Stimulated activated CD8-positive, alpha-beta memory T cell treated with anti-CD3 and anti-CD28 coated beads, Interleukin-4, amount 100 ng/mL, for 1 hour (primary cell): ENCODE measurements at places on chromosomes 5 and 9.

- DNase-seq, result no peak
Measured at GRCh38 chr9:110919609-110920008, 118.7 kb downstream of the LPAR1 start.

- no peak for DNase-seq
Measured at GRCh38 chr5:95152131-95152530, 132.8 kb downstream of the MCTP1 start.

GRCh38 chr9:116181853-116182610 is 28.4 kb downstream of the PAPPA start:
- DNase-seq, result no peak

DNA sequence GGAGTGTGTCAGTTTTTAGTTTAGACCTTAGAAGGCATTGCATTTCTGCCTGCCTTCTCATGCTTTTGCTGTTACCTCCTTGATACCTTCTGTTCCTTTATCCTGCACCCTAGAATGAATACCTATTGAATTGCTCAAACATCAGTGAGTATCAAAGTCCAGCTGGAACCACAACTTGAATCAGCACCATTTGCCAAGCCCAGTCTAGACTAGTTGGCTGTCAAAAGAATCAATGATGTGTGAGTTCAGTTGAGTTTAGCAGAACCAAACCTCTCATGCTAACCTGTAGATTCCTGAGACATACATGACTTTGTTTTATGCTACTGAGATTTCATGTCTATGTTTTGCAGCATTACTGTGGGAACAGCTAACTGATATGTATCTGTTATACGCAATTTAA is 116.6 kb downstream of the FAM170A start:
- no peak for DNase-seq

- no peak for DNase-seq
Measured at GRCh38 chr5:78003450-78003849, 227.3 kb upstream of the TBCA start.

- DNase-seq, result no peak
Measured at GRCh38 chr5:80240368-80240986, 15.4 kb downstream of the SERINC5 start.

DNA sequence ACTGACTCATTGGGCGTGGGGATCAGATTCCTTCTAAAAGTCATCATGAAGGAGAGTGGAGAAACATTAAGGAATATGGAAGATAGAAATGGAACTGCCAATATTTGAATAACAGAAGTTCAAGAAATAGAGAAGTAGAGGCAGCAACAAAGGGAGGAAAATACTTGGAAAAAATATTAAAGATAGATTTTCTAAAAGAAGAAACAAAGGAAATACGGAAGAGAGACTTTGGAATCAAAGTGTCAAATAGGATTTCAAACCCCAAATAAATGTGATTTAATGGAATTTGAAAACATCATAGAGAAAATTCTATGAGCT is 605.1 kb upstream of the KLF4 start:
- DNase-seq, result no peak

DNA sequence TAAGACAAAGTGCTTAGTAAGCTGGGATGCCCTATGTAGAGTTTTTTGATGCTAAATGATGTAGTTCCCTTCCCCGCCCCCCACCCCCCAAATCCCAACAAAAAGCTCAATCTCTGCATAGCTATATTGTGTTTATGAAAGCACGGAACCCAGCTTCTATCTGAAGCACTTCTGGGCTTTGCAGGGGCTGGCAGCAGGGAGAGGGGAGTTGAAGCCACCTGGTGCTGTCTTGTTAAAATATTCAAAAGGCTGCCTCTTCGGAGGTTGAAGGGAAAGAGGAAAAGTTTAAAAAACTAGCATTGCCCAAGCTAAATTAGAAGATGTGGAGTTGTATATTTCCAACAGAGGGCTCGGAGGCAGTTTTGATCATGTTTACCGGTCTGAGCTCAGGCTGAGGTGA is 5.0 kb upstream of the TNC start:
- DNase-seq, result no peak

- DNase-seq, result no peak
Measured at GRCh38 chr9:3880851-3881250, 355.1 kb upstream of the RFX3 start.

- no peak for DNase-seq
Measured at GRCh38 chr5:514673-515072, 9.6 kb downstream of the SLC9A3 start.

GRCh38 chr9:134152022-134152448 is 12.3 kb downstream of the RNU6ATAC start:
- DNase-seq, result no peak

GRCh38 chr5:100828898-100829356 is 74.2 kb downstream of the ST8SIA4 start:
- no peak for DNase-seq

DNA sequence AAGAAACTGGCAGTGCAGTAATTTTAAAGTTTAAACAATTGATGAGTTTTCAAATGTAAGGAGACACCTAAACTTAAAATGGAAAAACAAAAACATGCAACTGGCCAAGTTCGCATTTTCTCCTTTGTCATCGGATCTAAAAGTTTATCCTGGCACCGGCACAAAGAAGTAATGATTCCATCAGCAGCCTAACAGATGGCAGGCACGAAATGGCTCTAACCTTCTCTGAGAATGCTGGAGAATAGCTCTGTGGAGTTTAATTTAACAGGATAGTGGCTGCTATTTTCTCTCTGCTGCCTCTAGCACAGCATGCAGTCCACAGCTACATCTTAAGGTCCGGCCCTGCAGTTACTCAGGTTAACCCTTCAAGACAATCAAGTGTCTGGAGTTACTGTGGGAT is 82.2 kb downstream of the PRELID2 start:
- DNase-seq, result no peak

- DNase-seq, result no peak
Measured at GRCh38 chr5:31192442-31192841, 1.0 kb upstream of the CDH6 start.

DNA sequence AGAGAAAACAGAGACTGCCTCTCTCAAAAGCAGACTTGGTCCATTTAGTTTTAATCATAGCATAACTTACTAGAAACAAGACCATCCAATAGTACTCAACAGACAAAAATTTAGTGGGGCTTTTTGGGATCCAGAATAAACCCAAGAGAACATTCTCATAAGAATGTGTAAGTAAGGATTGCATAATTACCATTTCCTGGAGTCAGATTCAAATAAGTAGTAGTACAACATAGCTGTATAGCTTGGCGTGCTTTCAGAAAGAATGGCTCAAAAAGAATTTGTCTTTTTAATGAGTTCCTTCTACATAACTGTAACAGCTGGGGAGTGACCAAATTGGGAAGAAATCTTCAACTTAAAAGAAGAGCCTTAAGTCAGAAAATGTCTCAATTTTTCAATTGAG is 145.4 kb downstream of the DENND1A start:
- DNase-seq, result no peak

- DNase-seq, result no peak
Measured at GRCh38 chr5:116415989-116416388, 158.6 kb downstream of the SEMA6A start.

DNA sequence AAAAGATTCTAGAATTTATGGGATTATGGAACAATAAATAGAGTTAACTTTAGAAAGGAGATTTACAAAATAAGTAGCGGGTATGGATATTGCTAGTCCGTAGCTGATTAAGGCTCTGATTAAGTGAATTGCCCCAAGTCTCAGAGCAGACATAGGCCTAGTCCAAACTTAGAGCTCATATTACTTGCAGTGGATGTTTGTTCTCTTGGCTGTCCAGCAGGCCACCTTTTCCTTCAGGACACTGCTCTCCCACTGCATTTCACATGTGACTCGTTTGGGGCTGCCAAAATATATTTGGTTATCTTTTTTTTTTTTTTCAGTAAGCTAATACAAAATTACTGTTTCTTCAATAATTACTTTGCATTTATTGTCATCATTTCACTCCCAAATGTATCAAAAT is 76.6 kb downstream of the ARRDC3 start:
- DNase-seq, result no peak

- no peak for DNase-seq
Measured at GRCh38 chr5:100731768-100732167, 171.3 kb downstream of the ST8SIA4 start.

- DNase-seq, result no peak
Measured at GRCh38 chr5:159921721-159922120, 5.4 kb downstream of the ADRA1B start.

GRCh38 chr9:21317956-21318923 is 13.1 kb upstream of the IFNA5 start:
- DNase-seq, result no peak

GRCh38 chr5:177455036-177455660 is 8.5 kb downstream of the PRR7 start:
- DNase-seq, result peak; percentile 85

- no peak for DNase-seq
Measured at GRCh38 chr9:127277099-127277498, 12.5 kb downstream of the GARNL3 start.

DNA sequence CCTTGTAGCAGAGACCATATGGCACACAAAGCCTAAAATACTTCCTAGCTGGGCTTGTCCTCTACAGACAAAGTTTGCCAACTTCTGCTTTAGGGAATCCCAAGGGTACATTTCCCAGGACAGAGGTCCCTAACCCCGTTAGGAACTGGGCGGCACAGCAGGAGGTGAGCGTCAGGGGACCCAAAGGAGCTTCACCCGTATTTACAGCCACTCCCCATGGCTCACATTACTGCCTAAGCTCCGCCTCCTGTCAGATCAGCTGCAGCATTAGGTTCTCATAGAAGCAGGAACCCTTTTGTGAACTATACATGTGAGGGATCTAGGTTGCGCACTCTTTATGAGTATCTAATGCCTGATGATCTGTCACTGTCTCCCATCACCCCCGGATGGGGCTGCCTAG is 88.5 kb upstream of the TRPM3 start:
- no peak for DNase-seq

GRCh38 chr9:101176384-101176783 is 147.9 kb downstream of the PLPPR1 start:
- DNase-seq, result no peak

- no peak for DNase-seq
Measured at GRCh38 chr5:128146671-128147070, 63.1 kb downstream of the SLC12A2 start.

GRCh38 chr9:33378121-33378795 is 24.1 kb downstream of the AQP7 start:
- DNase-seq, result no peak

DNA sequence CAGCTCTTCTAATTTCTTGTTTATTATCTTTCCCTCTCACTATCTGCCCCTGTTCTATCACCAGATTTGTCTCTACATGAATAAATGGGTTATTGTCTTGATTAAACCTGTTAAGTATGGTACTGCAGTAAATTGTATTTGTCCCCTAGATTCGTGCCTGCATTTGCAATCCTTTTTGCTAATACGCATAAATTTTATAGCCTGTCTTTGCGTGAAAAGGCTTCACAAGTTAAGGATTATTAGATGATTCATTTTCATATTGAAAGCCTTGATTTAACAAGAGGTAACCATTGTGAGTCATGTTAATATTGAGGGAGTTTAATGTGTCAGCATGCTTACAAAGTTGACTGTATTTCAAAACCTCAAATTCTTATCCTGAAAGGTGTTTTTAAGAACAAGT is 204.6 kb downstream of the PCSK1 start:
- DNase-seq, result no peak

DNA sequence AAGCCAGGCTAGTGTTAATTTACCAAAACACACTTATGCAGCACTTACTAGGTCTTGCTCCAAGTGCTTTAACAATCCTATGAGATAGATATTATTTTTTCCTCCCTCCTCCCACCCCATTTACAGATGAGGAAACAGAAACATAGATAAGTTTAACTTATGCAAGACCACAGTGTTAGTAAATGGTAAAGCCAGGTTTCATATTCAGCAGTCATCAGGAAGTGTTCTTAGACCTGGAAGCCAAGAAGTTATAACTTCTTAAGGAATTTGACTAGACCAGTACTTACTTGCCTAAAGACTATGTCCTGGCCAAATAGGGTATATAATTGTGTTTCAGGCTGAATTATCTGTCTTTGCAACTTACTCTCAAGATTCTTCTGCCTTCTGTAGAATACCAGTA is 15.9 kb downstream of the ABHD17B start:
- DNase-seq, result no peak

- no peak for DNase-seq
Measured at GRCh38 chr9:102832814-102833213, 162.3 kb upstream of the CYLC2 start.

GRCh38 chr9:97357056-97357455 is 49.6 kb downstream of the CCDC180 start:
- no peak for DNase-seq

DNA sequence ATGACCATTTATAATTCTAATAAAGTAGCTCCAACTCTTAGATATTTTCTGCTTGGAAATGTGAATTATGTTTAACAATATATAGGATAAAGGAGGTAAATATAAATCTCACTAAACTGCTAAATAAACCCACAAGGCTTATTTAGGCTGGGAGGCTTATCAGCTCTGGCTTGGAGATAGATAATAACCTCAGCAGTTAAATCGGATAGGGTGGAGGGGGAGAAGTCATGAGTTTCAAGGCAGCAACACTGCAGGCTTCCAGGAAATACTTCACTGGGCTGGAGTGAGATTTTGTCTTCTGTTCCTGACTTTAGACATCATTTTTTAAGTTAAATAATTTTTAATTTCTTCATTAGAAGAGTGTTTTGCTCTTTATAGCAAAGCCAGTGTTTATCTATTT is 80.0 kb upstream of the ITGA2 start:
- no peak for DNase-seq

DNA sequence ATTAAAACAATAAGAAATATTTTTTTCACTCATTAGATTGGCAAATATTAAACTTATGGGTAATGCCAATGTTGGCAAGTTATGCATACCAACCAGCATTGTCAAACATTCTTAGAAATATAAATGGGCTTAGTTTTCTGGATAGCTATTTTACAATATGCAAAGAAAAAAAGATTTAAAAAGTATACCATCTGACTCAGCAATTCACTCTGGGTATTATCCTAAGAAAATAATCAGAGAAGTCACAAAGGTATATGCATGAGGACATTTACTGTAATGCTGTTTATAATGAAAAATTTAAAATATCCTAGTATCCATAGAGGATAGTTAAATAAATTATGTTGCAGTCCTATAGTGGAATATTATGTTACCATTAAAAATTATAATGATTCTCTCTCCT is 57.4 kb upstream of the PTPDC1 start:
- DNase-seq, result no peak

DNA sequence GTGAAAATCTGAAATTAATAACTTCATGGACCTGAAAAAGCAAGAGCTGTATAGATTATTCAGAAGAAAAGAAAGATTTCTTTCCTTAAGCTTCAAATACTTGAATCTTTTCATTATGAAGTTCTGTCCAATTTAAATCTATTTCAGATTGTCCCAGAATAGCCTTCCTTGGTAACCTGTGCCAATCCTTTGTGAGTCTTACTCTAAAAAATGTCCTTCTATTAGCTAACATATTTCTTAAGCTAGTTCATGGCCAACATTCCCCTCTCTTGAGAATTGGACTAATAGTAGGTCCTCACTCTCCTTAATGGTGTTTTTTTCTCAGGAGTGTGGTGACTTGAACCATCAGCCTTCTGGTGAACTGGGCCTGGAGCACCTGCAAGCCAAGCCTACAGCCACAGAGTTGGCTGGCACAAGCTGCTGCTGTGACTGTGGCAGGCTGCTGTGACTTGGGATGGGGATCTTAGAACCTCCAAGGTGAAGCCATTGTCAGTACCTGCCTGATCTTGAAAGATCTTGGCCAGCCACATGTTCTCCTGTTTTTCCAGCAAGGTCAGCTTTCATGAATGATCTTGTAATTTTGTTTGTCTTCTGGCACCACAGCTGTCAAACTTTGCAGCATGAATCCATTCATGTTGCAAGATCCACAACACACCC is 262.6 kb upstream of the MAP3K1 start:
- DNase-seq, result no peak

GRCh38 chr5:111143910-111144309 is 51.8 kb downstream of the WDR36 start:
- DNase-seq, result no peak
